Fibroblast of skin of right biceps (primary cell): ENCODE measurements at places on chromosomes 2 and 18.

DNA sequence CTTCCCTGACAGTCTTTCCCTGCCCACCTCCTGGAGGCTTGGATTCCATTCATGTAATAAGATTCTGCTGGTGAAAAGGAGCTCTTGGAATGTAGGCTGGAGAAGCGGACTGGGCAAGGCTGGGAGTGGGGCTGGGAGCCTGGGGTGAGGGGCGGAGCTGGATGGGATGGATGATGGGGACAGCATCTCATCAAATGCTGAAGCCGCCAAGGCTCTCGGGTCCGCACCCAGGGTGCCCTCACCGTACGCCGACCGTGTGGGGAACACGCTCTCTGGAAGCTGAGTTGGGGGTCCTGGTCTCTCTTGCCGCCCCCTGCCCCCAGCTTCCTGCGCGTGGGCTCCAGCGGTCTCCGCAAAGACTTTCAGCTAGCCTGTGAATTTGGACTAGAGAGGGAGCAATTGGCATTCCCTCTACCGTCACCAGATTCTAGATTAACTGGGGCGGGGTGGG, 9.1 kb downstream of the RAX start:
- DNase-seq: no peak

- peak; percentile 10 for DNase-seq
These were observed 4.5 kb upstream of the IL18RAP start for GRCh38 chr2:102418421-102418961.

DNA sequence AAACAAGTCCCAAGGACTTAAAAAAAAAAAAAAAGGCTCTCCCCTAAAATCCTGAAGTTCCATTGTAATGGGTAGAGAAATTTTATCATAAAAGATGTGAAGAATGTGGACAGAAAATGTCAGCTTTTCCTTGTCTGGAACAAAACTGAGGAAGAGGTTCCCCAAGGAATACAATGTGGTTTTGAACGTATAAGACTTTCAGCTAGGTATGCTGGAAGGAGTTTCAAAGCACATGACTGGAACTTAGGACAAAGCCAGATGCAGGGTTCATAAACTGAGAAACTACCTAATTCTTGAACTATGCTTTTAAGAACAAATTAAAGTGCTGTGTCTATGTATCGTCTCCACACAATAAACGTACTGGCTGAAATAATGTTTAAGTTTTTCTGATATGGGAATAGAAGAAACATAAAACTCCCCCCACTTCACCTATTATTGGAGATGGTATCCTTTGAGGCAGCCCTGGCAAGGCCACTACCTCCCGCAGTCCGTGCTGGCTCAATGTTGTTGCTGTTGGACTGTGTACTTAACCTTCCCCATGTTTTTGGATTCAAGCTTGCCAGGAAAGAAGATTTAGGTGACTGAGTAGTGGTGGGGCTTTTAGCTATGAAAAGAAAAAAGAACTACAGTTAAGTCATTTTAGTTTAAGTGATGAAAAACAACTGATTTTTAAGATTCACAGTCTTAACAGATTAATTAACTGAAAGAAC, 84.2 kb upstream of the DNER start:
- peak; percentile 27 for DNase-seq

DNA sequence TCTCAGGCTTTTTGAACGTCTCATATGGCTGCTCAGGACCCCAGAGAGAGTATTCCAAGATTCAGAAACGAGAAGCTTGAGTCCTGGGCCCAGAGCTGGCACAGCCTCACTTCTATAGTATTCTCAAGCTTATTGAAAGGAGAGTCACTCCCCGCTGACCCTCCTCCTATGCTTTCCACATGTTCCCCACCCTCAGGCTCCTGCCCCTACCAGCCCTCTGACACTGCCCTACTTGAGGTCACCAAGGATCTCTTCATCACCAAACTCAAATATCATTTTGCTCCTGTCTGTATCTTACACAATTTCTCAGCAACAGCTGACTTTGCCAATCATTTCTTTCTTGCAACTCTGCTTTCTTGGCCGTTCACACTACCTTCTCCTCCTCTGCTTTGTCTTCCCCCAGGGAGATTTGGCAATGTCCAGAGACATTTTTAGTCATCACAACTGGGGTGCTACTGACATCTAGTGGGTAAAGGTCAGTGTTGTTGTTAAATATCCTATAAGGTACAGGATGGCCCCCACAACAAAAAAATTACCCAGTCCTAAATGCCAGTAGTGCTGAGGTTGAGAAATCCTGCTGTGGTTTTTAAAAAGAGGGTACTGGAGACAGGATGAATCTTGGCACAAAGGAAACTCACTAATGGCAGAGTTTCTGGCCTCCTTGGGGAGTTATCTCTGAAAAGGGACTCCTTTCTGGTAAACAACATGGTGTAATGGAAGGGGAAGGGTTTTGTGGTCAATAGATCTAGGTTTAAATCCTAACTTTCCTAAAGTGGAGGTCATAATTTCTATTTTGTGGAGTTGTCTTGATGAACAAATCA, 26.9 kb upstream of the INSIG2 start:
- DNase-seq: peak; percentile 75
